Tibial nerve (tissue), 4 donors: ENCODE measurements at places on chromosomes 4 and X. TPM values are rescaled to one million over a fixed set of nuclear protein-coding genes. Genes with fewer than 3 reads are reported as not detected.

GRCh38 chrX:37765507-37765906 is 14.4 kb upstream of the CYBB start:
- no peaks in the 10 kb centered on the region for H3K4me1 ChIP-seq
- H3K27ac ChIP-seq = no peak overlapping the region
- H3K27me3 ChIP-seq = peaks cover 13% of the 10 kb centered on the region

DNA sequence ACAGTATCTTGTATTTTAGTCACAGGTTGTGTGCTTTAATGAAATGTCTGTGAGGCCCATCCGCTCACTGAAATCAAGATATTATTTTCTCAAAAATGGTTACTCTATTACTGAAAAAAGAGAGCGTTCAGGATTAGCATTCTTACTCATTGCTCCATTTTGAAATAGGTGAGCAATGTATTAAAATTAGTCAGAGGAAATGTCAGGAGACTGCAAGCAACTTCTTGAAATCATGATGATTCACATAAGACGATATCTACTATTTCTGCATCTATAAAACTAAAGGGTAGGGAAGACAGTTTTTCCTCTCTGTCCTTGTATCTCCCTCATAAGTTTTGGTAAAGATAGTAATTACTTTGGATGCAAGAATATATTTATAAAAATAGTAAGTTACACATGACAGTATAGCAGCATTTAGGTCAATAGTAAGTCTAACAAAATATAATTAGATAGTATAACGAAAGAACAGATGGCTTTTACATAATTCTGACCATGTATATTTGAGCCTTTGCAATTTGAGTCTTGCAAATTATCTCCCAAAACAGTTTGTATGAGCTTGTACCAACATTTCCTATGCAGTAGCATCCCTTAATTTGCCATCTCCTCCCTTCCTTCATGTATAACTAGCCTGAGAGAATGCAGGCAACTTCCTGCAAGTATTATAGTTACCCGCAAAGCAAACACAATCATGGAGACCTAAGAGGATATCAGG is 937.8 kb downstream of the PCDH7 start:
- no peaks in the 10 kb centered on the region for H3K36me3 ChIP-seq
- no peak for DNase-seq
- H3K4me3 ChIP-seq = no peak overlapping the region
- no peak overlapping the region for H3K27ac ChIP-seq

- no peak overlapping the region for H3K4me3 ChIP-seq
- no peak for DNase-seq
- H3K27me3 ChIP-seq = no peaks in the 10 kb centered on the region
- H3K27ac ChIP-seq = no peak overlapping the region
- no peaks in the 10 kb centered on the region for H3K4me1 ChIP-seq
- H3K36me3 ChIP-seq = no peaks in the 10 kb centered on the region
Measured at GRCh38 chrX:21408307-21408706, 34.1 kb downstream of the CNKSR2 start.

DNA sequence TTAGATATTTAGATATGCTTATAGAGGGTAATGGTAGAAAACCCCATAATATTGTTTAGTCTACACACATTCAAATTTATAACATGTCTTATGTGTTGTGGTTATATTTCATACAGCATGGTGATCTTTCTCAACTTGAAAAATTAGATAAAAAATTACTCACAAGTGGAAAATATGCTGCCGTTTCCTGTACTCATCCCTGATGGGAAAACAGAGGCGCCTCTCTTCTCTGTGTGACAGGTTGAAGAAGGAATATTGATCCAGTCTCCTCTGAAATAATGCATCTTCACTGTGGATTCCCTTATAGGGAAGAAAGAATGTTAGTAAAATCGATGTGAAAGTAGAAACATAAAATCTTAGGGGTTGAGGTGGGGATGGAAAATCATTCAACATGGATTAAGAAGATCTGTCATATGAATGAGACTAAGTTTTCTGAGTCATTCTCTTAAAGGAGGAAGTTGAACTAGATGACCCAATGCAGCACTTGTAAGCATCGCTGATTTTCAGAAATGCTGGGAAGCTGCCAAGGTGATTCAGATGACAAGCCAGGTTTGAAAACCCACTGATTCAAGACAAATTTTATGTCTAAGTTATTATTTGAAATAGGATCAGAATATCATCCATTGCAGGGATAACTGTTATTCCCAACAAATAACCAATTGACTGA is 70.7 kb downstream of the ANKRD50 start:
- H3K4me3 ChIP-seq = no peak overlapping the region
- no peaks in the 10 kb centered on the region for H3K4me1 ChIP-seq
- H3K36me3 ChIP-seq = peaks cover 7% of the 10 kb centered on the region

The ADGRL3 gene
- total RNA-seq = 31.4 TPM

GRCh38 chr4:12978310-12978709 is 505.8 kb downstream of the RAB28 start:
- no peak overlapping the region for H3K27ac ChIP-seq
- DNase-seq = no peak
- H3K27me3 ChIP-seq = no peaks in the 10 kb centered on the region

DNA sequence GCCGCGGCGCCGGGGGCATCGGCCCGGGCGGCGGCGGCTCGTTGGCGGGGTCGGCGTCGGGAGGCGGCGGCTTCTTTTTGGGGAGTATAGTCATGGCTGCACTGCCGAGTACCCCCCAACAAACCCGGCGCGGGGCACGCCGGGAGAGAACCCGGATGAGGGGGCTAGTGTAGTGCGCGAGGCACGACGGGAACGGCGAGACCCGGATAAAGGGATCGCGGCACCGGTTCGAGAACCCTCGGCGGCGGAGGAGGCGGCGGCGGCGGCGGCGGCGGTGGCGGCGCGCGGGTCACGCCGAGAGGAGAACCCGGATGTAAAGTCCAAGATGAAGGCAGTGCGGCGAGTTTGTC is at the start of gene OTUD5:
OTUD5 (minus strand) TSS at position 131 of the 350 bp plus-strand sequence; CDS start at position 94, 37 bp downstream.
- peak within 1 kb of the TSS; percentile 62 for H3K4me3 ChIP-seq
- no peaks in the 10 kb centered on the region for H3K27me3 ChIP-seq
- H3K4me1 ChIP-seq = no peaks in the 10 kb centered on the region
- DNase-seq = peak; percentile 19
- no peaks in the 10 kb centered on the region for H3K36me3 ChIP-seq

DNA sequence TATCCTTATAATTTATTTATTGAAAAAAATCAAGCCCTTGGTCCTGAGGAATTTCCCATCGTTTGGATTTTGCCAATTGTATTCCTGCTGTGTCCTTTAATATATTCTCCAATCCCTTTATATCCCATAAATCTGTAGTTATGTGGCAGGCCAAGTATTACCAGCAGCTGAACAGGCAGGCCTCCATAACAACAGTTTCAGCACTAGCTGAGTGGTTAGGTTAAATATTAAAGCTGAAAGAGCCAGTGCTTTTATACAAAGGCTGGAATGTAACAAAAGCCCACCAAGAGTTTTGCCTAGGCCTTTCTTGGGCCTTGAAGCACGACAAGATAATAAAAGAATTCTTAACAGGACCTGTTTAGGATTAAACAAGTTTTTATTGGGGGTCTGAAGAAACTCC is 366.6 kb upstream of the GALNT7 start:
- no peak for DNase-seq
- H3K4me3 ChIP-seq = no peak overlapping the region
- H3K4me1 ChIP-seq = no peaks in the 10 kb centered on the region
- H3K27ac ChIP-seq = no peak overlapping the region

DNA sequence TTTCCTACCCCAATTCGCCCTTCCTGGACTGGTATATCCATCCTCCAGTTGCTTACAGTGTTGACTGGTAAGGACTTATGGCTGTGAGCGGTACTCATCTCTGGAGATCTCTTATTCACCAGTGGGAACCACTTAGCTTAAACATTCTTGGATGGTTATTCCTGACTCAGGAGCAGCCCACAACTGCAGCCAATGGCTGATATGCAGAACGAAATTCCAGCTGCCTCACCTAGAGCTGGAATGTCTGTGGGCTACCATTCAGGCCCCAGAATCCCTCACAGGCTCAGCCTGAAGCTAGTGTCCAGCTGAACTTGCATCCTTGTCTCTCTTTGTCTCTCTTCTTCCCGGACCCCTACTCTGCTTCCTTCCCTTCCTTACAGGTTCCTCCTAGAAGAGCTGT is 138.9 kb upstream of the SMIM31 start:
- H3K36me3 ChIP-seq = no peaks in the 10 kb centered on the region
- H3K4me1 ChIP-seq = no peaks in the 10 kb centered on the region
- DNase-seq = no peak
- no peak overlapping the region for H3K27ac ChIP-seq
- H3K27me3 ChIP-seq = no peaks in the 10 kb centered on the region

- H3K27ac ChIP-seq = no peak overlapping the region
- H3K27me3 ChIP-seq = peaks cover 4% of the 10 kb centered on the region
- no peak for DNase-seq
- no peaks in the 10 kb centered on the region for H3K4me1 ChIP-seq
- no peaks in the 10 kb centered on the region for H3K36me3 ChIP-seq
Measured at GRCh38 chrX:139639253-139639652, 68.7 kb downstream of the MCF2 start.

DNA sequence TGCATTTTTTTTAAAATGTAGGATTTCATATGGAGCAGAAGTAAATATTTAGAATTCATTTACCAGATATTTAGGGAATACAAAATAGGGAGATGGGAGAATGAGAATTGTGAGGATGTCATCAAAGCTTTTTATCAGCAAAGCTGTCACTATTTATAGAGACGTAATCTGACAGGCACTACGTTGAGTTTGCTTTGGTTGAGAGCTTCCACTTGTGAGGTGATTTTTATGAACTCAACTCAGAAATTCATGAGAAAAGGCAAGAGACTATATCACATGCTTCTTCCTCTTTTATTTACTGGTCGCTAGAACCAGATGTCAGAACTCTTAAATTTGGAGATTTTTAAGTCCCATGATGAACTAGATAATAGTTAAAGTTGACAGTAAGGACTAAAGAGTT is 211.2 kb downstream of the GBA3 start:
- H3K27ac ChIP-seq = no peak overlapping the region
- DNase-seq = no peak
- no peaks in the 10 kb centered on the region for H3K36me3 ChIP-seq
- no peak overlapping the region for H3K4me3 ChIP-seq
- no peaks in the 10 kb centered on the region for H3K27me3 ChIP-seq

DNA sequence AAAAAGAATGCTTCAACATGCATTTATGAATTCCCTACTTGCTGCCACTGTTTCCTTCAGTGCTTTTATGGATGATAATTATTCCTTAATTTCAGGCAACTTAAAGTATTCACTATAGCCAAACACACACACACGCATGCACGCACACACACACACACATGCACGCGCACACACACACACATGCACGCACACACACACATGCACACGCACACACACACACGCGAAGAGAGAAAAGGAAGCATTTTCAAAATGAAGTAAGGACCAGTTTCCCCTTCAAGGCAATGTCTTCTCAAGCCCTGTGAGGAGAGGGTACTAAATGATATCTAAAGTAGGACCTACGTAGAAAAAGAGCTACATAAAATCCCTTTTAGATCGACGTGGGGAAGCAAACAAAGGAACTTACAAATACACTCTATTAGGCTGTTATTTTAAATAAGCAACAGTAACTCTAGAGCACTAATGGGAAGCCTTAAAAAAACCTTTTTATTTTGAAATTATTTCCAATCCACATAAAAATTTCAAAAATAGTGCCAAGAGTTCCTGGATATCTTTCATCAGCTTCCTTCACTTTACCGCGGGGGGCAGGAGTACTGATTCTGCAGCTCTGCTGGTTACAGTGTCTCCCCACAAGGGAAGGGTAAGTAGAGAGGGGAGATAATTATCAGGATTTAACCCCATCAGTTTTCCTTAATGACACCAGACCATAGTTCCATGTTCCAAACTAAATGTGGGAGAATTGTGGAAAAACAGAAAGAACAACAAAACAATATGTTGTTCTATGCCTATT is 13.7 kb downstream of the IRF2 start:
- H3K27me3 ChIP-seq = no peaks in the 10 kb centered on the region
- H3K4me3 ChIP-seq = no peak overlapping the region
- H3K4me1 ChIP-seq = peaks cover 30% of the 10 kb centered on the region
- no peaks in the 10 kb centered on the region for H3K36me3 ChIP-seq

GRCh38 chrX:138034136-138034535 is 468.2 kb downstream of the ZIC3 start:
- H3K4me1 ChIP-seq = no peaks in the 10 kb centered on the region
- no peak overlapping the region for H3K4me3 ChIP-seq
- no peaks in the 10 kb centered on the region for H3K27me3 ChIP-seq

The CENPE gene
- total RNA-seq = 0.20 TPM

DNA sequence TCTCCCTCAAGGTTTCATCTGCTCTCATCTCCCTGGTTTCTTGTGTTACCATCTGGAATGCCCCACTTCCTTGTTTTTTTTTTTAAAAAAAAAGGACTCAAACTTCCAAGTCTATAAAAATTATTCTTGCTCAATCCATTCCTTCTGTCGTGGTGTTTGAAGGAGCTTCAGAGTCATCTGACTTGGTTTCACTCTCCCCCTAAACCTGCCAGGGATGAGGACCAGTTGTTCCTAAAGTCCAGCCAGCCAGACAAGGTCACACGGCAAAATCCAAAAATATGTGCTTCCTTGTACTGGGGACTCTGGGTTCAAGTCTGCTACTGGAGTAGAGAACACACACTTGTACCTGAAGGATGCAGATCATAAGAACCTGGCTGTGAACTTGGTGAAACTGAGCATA is 84.5 kb upstream of the GPM6B start:
- no peaks in the 10 kb centered on the region for H3K27me3 ChIP-seq
- H3K27ac ChIP-seq = peak overlapping the region; percentile 77
- H3K4me3 ChIP-seq = no peak overlapping the region
- DNase-seq = no peak

- no peak overlapping the region for H3K27ac ChIP-seq
- DNase-seq = no peak
- no peak overlapping the region for H3K4me3 ChIP-seq
- H3K4me1 ChIP-seq = no peaks in the 10 kb centered on the region
- no peaks in the 10 kb centered on the region for H3K36me3 ChIP-seq
Measured at GRCh38 chrX:148310426-148311165, 189.8 kb upstream of the AFF2 start.

DNA sequence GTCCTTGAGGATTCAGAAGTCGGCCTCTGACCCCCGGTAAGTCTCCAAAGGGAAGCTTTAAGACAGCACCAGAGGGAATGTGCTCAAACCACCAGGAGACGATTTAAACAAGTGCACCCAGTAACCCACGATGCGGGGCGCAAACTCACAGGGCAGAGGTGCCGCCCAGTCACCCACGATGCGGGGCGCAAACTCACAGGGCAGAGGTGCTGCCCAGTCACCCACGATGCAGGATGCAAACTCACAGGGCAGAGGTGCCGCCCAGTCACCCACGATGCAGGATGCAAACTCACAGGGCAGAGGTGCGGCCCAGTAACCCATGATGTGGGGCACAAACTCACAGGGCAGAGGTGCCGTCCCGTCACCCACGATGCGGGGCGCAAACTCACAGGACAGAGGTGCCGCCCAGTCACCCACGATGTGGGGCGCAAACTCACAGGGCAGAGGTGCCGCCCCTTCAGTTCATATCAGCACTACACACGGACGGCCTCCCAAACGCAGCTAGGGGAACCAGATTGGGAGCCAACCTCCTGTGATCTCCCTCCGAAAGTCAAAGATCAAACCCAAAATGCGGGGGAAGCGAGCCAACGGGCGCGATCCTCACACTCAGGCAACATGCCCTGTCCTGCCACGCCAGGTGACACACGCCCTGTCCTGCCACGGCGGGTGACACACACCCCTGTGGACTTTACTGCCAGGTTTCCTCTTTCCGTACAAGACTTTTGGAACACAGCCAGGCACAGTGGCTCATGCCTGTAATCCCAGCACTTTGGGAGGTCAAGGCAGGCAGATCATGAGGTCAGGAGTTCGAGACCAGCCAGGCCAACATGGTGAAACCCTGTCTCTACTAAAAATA is 11.3 kb downstream of the PPP2R3B start:
- H3K36me3 ChIP-seq = no peaks in the 10 kb centered on the region
- peaks cover 41% of the 10 kb centered on the region for H3K4me1 ChIP-seq
- H3K4me3 ChIP-seq = no peak overlapping the region
- no peak overlapping the region for H3K27ac ChIP-seq
- DNase-seq = no peak
